Activated naive CD8-positive, alpha-beta T cell treated with anti-CD3 and anti-CD28 coated beads, Interleukin-2, amount 50 U/mL, for 24 hours (primary cell): ENCODE measurements at places on chromosomes 13 and 19.
A peak's percentile ranks its signal among the peaks of the same experiment; 100 is the strongest.

DNA sequence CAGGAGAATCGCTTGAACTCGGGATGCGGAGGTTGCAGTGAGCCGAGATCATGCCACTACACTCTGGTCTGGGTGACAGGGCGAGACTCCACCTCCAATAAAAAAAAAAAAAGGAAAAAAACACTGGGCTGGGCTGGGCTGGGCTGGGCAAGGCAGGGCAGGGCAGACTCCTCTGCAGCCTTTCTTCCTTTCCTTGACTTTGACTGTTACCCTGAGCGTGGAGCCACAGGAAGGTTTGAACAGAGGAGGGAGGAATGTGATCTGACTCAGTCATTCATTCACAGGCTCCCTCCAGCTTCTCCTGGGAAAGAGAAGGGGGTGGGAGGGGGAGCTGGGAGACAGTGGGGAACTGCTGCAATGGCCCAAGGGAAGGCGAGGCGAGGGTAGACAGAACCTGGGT, 2.7 kb upstream of the ACTN4 start:
- no peak for DNase-seq

- DNase-seq: no peak
These were observed 126.6 kb upstream of the UFM1 start for GRCh38 chr13:38223089-38223488.

- DNase-seq: no peak
These were observed 131.4 kb downstream of the TNFRSF19 start for GRCh38 chr13:23701636-23702035.

DNA sequence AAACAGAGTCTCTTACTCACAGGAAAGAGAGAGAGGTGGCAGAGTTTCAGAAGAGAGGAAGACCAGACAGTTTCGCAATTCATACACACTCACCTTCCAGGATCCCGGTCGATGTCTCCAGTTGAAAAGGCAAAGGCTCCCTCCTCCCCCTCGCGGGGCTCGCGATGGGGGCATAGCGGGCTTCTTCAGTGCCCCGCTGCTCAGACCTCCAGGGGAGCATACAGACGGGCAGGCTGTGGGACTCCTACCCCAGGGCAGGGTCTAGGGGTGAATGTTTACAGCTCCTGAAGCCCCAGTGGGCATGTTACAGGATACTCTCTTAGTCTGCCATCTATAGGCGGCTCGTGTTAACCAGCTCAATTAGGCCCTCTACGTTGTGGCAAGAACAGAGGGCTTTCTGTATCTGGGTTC, 139.2 kb downstream of the SLITRK5 start:
- DNase-seq: no peak

DNA sequence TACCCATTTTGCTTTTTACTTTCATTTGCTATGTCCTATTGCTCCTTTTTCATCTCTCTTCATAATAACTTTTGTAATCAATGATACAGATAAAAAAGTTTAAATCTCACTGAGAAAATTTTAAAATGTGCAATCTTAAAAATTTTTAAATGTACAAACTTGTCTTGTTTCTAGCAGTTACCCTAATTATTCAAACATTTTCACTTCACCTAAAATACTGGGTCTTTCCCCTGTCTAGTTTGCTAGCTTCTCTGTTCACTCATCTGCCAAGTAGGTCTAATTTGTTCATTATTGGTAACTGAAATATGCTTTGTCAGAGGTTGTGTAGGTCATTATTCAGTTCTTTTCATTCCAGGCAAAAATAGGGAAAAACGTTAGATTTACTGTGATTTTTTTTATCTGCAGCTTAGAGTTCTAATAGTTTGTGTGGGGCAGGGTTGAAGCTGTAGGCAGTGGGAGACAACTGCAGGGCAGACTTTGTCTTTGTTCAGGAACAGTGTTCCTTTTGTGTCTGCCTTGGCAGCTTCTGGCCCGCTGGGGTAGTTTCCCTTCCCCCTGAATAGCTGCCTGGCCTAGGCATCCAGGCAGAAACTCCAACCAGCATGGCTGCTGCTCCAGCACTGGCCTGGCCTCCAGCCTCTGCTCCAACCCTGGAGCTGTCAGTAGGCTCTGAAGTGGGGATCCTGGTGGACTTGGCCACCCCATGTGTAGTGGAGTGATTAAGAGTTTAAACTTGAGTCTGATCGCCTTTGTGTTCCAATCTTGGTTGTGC, 48.5 kb downstream of the WDFY2 start:
- no peak for DNase-seq

- no peak for DNase-seq
These were observed 124.8 kb upstream of the KLF12 start for GRCh38 chr13:74258961-74259360.

GRCh38 chr19:49687150-49687549, 2.2 kb upstream of the ADM5 start:
- DNase-seq: no peak

DNA sequence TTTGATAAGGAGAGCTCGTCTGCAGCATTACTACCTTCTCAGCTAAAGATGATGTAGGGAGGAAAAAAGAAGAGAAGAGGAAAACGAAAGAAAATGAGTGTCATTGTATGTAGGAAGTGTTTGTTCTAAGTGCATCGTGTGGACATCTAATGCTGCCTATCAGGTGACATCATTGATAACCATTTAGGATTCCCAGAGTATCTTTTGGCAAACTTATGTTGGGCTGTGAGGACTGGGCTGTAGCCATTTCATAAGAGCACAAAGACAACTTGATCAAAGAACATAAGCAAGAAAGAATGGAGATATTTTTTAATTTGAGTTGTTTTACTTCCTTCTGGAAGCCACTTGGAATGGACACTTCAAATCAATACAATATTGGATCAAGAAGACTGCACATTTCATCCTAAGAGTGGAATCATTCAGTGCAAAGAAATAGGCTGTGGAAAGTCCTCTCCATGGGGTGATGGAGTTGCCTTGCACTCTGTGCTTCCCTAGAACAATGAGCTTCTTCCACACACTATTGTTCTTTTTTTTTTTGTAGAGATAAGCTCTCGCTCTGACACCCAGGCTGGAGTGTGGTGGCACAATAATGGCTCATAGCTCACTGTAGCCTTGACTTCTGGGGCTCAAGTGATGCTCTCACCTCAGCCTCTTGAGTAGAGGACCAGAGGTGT, 52.4 kb upstream of the UBL3 start:
- DNase-seq: no peak

DNA sequence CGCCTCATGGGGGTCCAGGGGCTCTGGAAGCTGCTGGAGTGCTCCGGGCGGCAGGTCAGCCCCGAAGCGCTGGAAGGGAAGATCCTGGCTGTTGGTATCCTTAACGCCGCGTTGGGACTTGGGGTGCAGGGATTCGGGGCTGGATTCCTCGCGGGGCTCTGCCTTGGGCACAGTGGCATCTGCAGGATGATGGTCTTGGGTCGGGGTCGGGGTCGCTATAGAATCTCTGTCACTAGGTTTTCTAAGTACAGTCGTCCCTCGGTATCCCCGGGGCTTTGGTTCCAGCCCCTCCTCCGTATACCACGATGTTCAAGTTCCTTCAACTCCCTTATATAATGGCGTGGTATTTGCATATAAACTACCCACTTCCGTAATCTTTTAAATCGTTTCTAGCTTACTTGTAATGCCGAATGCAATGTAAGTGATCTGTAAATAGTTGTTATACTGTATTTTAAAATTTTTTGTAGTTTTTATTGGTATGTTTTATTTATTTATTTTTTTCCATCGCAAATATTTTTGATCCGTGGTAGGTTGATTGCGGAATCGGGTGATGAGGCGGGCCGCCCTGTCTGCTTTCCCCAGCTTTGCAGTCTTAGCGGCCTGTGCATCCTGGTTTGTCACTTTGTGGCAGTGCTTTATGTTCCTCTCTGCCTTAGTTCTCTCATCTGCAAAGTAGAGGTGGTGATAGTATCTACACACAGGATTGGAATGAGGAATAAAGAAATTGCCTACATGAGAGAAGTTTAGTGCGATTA, 606 bp downstream of the ERCC5 start:
- peak; percentile 53 for DNase-seq

GRCh38 chr19:38277969-38278680, 13.8 kb downstream of the SPINT2 start:
- DNase-seq: no peak

DNA sequence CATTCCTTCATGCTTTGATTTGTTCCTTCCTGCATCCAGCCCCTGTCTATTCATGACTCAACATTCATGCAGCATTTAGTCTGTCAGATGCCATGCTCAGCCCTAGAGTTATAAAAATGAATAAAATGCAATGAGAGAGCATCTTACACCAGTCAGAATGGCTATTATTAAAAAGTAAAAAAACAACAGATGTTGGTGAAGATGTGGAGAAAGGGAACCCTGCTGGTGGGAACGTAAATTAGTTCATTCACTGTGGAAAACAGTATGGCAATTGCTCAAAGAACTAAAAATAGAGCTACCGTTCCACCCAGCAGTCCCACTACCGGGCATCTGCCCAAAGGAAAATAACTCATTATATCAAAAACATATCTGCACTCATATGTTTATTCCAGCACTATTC, 70.0 kb upstream of the GTF3A start:
- DNase-seq: no peak

GRCh38 chr19:13117176-13117771, 734 bp upstream of the TRMT1 start:
- DNase-seq: no peak

GRCh38 chr19:17404015-17404414, 1.4 kb downstream of the BST2 start:
- peak; percentile 23 for DNase-seq

DNA sequence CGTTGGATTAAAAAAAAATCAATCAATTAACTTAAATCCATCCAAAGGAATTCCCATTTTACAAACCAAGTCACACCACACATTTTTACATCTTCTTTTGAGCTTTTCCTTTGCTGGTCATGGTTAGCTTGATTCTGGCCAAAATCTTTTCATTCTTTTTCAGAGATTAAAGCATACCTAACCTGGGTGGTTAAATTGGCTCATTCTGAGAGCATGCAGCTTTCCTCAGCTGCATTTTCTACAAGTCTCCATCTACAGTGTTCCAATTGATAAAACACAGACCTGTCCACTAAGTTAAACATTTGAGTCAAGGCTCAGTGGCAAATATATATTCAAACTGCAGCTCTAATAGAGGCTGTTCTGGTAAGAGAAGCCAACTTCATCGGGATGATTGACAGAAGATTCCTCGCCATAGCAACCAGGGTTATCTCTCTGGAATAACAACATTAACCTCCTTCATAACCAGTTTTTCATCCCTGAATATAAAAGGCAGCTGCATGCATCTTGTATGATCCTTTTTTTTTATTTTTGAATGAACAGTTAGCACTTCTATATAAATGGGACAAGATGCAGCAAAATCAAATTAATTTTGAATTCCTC, 106.2 kb downstream of the DNAJC15 start:
- no peak for DNase-seq

DNA sequence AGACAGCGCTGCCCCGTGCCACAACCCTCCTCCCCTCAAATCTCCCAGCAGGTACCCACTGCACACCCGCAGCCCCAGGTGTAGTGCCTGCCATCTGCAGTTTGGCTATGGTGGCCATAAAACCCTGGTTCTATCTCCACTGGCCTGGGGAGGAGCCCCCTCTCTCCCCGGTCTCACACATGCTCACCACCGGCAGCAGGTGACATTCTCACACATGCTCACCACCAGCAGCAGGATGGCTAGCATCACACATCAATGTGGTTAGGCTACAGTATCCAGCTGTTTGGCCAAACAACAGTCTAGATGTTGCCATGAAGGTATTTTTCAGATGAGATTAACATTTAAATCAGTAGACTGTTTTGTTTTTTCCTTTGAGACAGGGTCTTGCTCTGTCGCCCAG, 31.1 kb downstream of the ELL start:
- DNase-seq: no peak

DNA sequence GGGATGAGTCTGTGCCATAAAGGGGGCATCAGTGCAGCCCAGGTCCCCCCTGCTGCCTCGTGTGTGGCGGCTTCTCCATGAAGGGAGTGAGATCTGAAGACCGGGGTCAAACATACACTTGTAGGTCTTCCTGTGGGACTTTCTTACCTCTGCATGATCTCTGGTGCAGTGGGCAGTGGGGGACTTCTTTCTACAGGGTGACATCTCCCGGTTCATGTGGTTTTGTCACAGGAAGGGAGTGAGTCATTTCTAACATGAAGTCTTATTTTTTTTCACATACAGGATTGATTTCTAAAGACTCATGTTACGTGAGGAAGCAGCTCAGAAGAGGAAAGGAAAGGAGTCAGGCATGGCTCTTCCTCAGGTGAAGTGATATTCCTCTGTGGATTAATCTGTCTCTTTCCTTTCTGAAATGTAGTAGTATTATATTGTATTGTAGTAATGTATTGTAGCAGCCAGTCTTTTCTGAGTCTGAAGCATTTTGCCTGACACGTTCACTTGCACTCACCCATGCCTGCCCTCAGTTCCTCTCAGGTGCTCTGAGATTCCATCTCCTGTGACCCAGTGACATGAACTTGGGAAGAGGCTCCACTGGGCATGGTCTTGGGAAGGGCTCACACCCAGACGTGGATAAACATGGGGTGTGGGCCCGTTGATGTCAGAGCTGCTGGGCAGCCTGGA, 15.7 kb downstream of the ZNF808 start:
- DNase-seq: peak; percentile 28

- no peak for DNase-seq
These were observed 26.2 kb downstream of the SLC25A30 start for GRCh38 chr13:45391926-45392325.
